ENCODE measurements at places on chromosomes 12 and 14.

DNA sequence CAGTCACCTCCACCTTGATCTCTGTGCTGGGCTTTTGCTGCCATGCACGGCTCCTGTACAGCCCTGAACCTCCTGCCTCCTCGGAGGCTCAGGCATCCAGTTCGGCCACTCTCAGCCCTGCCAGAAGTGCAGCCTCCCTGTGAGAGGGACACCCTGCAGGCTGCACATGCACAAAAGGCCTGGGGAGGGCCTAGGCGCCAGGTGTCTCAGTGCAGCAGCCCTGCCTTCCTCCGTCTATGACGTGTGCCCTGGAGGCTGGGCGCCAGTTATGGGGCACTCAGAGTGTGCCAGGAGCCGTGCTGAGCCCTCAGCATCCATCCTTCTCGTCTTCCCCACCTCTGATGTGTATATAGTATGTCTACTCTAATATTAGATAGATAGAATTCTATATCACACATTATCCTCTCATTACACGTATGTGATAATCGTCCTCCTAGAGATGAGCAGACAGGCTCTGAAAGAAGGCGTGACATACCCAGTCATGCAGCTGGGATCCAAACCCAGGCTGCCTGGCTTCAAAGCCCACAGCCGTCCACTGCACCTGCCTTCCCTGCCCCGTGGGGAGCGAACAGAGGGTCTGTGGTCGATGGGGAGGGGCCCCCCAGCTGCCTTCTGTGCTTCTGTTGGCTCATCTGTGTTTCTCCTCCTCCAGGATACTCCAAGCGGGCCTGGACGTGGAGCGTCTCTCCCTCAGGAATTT is 101.1 kb downstream of the B4GALNT3 start:
- no peak for DNase-seq

DNA sequence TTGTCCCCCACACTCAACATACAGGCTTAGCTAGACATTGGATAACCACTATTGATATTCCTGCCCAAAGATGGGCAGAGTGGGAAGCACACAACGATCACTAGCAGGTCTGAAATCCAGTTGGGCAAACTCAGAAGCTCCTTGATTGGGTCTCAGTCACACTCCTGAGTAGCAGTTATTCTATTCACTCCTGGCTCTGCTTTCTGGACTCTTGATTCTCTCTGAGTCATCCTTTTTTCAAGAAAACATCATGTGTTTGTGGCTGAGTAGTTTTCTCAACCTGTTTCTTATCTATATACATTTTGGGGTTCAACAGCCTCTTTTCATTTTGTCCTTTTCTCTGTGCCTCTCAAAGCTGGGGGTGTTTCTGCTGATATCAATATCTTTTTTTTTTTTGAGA is 46.0 kb upstream of the MANSC4 start:
- DNase-seq: no peak

DNA sequence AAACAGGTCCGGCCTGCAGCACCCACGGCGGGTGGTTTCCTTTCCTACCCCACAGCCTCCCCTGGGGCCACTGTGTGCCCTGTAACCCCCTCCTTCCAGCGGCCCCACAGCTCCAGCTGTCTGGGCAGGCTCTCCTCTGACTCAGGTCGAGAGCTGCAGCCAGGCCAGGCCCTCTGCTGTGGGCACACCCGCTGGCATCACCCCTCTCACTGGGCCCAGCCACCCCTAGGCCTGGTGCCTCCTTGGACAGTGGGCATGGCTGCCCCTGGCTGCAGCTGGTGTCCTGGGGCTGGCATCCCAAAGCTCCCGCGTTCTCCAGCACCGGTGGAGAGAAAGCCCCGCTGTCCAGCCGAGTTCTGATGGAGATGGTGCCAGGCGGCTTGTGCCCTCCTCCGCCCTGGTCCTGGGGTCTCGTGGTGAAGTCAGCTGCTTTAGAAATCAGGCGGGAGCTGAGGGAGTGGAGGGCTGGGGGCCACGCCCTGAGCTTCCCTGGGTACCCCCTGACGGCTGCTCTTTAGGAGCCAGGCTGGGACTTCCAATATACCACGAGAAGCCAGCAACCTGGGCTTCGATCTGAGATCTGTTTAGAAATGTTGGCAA is 114.9 kb downstream of the KIF26A start:
- no peak for DNase-seq

DNA sequence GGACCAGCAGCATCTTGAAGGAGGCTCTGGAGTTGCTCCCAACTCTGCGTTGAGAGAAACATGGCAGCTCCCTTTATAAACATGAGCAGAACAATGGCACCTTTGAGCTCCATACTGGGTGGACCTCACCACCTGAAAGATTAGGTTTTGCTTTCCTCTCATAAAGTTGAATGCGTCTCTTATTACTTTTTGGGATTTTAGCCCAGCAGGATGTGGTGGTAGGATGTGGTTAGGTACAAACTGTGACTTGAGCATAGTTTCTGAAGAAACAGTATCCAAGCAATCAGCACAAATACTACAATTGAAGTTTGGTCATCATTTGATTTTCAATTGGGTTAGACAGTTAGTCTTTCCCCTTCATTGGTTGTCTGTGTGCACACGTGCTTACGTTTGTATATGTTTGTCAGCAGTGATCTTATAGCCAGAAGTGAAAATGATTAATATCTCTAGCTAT is at the start of gene PRR4:
Gene PRR4, minus strand, starts transcription at position 51 of the 454 bp plus-strand sequence. Its CDS starts 38 bp downstream, at position 13.
- no peak for DNase-seq

DNA sequence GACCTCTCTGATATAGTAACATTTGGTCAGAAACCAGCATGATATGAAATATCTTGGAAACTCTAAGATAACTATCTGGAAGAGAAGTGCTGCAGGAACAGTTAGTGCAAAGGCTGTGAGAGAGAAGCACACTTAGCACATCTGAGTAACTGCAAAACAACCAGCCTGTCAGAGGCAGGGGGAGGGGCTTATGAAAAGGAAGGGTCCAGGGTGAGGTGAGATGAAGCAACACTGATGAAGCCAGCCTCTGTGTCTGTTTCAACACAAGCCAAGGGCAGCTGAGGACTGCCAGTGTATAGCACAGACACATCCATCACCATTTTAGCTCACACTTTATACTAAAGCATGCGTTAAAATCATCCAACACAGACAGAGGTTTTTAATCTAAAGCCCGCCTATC is 37.4 kb upstream of the OVCH1 start:
- DNase-seq: no peak

GRCh38 chr12:1204581-1205121 is 213.6 kb downstream of the ERC1 start:
- no peak for DNase-seq

DNA sequence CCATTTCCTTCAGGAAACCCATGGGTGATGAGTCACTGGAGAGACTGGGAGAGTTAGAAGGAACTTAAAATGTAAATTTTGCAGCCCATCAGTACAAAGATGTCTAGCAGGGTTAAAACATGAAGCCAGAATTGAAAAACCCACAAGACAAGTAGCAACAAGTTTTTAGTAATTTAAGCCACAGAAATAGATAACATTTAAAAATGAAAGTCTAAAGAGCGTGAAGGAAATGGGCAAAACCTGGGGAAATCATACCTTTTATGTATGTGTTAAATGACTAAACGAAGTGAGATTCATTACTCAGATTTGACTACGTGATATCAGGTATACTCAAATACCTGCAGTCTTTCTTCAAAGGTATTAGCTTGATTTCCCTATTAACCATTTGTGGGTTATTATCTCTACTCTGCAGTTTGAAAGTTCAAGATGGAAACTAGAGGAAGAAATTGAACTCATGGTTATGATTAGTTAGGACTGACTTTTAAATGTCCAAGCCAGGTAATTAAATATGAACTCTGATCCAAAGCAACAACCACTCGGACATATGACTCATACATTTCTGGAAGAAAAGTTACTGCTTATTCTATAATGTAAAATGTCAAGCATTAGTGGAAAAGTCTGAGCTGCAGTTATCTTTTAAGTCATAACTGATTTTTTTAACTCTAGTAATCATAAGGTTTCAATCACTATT is 84.1 kb downstream of the ITPR2 start:
- DNase-seq: no peak

GRCh38 chr14:94423453-94424056 is 29.0 kb downstream of the SERPINA11 start:
- peak; percentile 69 for DNase-seq
